ENCODE measurements at places on chromosomes 16 and 17. TPM values are rescaled to one million over a fixed set of nuclear protein-coding genes. Genes with fewer than 3 reads are reported as not detected.

Gene DRC7
- 3.8 TPM for total RNA-seq

GRCh38 chr17:17812211-17813054 is 24.4 kb downstream of the SREBF1 start:
- H3K36me3 ChIP-seq, result peaks cover 81% of the 10 kb centered on the region
- peak; percentile 91 for DNase-seq
- H3K27me3 ChIP-seq, result no peaks in the 10 kb centered on the region
- H3K4me3 ChIP-seq, result no peak overlapping the region

DNA sequence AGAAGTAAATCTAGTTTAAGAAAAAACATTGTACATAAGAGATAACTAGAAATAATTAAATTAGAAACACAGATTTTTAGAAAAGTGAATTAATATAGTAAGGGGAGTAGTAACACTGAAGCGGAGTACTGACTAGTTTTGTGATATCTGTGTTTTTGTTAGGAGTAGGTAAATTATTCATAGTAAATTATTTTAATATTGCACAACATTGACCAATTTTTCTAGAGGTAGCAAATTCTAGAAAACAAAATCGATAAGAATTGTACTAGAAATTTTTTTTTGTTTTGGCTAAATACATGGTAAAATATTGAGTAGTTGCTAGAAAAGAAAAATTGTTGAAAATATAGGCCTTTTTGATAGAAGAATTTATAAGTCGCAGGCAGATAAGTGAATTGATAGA is 156.5 kb downstream of the CHD9 start:
- no peak for DNase-seq
- H3K27me3 ChIP-seq, result no peaks in the 10 kb centered on the region
- H3K27ac ChIP-seq, result no peak overlapping the region
- no peaks in the 10 kb centered on the region for H3K36me3 ChIP-seq
- H3K4me3 ChIP-seq, result peak overlapping the region; percentile 37
- H3K4me1 ChIP-seq, result peaks cover 32% of the 10 kb centered on the region

DNA sequence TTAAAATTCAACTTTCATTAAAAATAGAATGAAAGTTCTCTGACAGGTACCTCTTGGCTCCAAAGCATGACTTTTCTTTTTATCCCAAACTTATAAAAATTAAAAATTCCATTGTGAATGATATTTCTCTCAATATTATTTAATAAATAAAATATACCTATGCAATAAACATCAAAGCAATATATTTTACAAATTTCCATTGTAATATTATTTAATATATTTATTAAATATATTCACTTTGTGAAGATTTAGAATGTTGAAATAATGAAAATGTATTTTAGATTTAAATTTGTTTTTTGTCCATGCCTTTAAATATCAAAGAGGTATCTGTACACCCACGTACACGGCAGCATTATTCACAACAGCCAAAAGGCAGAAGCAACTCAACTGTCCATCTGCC is 147.8 kb downstream of the CEP112 start:
- H3K4me3 ChIP-seq, result no peak overlapping the region
- no peaks in the 10 kb centered on the region for H3K4me1 ChIP-seq
- H3K27ac ChIP-seq, result no peak overlapping the region
- H3K36me3 ChIP-seq, result no peaks in the 10 kb centered on the region

DNA sequence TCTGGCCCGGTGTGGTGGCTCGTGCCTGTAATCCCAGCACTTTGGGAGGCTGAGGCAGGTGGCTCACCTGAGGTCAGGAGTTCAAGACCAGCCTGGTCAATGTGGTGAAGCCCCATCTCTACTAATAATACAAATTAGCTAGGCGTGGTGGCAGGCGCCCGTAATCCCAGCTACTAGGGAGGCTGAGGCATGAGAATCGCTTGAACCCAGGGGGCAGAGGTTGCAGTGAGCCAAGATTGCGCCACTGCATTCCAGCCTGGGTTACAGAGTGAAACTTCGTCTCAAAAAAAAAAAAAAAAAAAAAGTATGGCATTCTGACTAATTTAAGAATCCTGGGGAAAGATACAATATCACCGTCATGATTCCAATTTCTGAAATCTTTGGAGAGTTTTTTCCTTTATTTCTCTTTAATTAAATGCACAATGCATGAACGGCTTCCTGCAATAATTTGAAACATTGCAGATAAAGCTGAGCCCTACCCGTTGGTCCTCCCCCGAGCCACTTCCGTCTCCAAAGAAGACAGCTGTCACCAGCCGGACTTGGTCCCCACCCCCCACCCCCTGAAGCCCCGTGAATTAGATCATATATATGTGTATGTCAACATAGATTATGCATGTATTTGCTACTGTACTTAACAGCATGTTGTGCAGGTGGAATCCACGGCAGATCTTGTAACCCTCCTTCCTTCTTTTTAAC is 142.6 kb upstream of the PLCG2 start:
- H3K4me3 ChIP-seq, result no peak overlapping the region
- no peak for DNase-seq
- H3K27ac ChIP-seq, result no peak overlapping the region
- peaks cover 2% of the 10 kb centered on the region for H3K36me3 ChIP-seq
- H3K4me1 ChIP-seq, result no peaks in the 10 kb centered on the region

Data from left lung (tissue), 14 donors.